ENCODE measurements at places on chromosomes 5 and 9.

DNA sequence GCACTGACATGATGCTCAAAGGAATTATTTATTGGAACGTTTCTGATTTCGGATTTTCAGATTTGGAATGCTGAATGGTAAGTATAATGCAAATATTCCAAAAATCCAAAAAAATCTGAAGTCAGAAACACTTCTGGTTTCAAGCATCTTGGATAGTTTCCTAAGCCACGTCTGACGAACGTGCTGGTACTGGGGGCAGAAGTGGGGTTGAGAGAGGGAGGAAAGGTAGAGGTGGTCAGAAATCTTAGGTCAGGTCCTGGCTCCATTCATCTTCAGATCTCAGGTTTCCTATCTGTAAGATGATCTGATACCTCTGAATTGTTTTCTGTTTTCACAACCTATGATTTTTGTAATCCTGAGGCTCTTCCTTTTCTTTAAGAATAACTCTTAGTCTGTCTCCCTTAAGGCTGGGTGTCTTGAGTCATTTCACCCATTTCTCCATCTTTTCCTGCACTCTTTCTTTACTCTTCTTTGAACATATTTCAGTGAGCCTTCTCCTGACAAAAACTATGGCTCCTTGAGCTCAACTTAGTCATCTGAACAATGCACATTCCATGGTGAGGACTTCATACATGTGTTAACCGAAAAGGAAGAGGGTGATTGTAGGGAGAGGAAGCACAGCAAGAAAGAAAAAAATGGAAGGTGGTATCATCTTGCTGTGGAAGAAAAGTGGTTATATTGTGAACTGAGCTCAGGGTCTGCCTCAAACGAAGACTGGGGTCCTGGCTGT lies 3.3 kb downstream of the SGCD start:
- no peak for DNase-seq

DNA sequence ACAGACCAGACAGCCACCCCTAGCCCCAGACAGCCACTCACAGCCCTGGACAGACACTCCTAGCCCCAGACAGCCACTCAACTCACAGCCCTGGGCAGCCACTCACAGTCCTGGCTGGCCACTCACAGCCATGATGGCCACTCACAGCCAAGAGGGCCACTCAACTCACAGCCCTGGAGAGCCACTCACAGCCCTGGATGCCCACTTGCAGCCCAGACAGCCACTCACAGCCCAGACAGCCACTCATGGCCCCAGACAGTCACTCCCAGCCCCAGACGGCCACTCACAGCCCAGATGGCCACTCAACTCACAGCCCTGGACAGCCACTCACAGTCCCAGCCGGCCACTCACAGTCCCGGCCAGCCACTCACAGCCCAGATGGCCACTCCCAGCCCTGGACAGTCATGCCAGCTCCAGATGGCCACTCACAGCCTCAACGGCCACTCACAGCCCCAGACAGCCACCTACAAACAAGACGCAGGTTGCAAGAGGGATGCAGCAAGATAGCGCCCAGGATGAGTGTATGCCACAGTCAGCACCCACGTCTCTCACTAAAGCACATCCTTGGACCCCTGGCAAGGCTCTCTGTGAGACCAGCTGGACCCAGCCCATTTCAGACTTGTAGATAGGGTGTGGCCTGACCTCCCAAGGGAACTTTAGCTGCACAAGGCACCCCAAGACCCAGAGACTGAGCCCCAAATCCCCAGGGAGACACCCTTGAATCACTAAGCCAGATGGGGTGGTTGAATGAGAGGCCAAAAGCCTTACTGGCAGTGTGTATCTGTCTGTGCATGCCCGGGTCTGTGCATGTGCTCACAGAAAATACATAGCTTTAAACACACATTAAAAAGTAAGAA lies 22.4 kb downstream of the ZDHHC11B start:
- no peak for DNase-seq

DNA sequence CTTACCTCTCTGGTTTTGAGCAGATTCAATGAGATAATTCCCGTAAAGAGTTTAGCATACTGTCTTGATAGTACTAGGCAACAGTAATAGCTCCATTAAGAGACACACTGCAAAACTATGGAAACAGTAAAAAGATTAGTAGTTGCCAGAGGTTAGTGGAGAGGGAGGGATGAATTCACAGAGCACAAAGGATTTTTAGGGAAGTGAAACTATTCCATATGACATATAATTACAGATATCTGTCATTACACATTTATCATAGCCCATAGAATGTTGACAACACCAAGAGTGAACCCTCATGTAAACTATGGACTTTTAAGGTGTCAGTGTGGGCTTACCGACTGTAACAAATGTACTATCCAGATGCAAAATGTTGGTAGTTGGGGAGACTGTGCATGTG lies 176.4 kb upstream of the PLCXD3 start:
- DNase-seq: no peak

DNA sequence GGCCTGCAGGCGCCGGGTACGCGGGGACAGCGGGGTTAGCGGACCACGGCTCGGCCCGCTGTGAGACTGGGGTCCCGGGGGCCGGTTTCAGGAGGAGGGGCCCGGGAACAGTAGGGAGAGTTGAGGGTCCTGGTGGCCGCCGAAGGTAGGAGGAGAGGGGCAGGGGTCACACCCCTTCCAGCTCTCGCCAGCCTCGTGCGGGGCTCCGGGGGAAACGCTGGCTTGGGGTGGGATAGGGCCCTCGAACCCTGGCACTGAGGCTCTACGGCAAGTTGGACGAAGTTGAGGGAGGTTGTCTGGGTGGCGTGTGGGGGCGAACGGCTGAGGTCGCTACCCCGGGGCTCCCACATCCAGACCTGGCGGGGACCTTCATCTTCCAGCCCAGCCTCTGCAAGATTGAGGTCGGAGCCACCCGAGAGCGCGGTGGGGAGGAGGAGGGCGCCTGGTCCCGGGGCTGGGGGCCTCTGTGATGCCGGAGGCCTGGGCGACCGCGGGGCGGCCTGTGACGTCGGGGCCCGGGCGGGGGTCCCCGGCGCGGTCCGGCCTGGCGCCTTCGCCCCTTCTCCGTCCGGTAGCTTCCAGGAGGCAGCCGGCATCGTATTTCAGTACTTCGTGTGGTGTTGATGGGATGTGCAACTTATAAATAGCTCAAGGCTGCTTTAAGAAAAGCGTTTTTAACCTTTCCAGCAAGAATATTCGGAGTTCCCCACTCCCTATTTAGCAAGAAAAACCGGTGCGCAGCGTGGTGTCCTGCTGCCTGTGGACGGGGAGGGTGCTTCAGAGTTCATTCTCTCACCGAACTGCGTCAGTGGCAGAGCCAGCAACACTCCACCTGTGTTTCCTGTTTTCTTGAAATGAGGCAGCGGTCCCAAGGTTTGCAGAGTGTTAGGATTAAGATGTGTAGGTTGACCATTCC lies 902 bp downstream of the HABP4 start:
- DNase-seq: peak; percentile 57

DNA sequence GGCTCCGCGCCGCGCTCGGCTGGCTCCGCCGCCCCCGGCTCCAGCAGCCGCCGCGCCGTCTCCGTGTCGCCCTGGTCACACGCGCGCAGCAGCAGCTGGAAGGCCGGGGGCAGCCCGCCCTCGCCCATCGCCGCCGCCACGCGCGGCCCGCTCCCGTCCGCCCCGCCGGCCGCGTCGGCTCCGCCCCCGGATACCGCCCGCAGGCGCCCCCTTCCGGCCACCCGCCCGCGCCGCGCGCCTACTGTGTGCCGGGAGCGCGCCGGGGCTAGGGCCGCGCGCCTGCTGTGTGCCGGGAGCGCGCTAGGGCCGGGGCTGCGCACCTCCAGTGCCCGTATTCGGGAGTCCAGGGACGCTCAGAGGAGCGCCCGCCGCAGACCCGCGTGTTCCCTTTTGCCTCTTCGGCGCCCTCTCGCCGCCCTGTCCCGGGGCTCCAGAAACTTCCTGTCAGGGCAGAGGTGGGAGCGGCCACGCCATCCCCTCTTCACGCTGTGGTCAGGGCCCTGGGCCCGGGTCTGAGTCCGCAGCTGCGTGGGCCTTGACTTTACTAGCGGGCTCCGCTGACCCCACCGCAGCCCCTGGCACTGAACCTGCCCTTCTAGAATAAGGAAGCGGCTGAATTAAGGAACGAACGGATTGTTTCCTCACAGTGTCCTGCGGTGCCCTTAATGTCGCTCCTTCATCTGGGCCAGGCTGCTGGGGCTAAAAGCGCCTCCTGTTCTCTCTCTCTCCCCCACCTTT lies at the start of gene ANKS6:
Gene ANKS6, minus strand, starts transcription at position 192 of the 738 bp plus-strand sequence. Its CDS starts 64 bp downstream, at position 128.
- DNase-seq: peak; percentile 68

DNA sequence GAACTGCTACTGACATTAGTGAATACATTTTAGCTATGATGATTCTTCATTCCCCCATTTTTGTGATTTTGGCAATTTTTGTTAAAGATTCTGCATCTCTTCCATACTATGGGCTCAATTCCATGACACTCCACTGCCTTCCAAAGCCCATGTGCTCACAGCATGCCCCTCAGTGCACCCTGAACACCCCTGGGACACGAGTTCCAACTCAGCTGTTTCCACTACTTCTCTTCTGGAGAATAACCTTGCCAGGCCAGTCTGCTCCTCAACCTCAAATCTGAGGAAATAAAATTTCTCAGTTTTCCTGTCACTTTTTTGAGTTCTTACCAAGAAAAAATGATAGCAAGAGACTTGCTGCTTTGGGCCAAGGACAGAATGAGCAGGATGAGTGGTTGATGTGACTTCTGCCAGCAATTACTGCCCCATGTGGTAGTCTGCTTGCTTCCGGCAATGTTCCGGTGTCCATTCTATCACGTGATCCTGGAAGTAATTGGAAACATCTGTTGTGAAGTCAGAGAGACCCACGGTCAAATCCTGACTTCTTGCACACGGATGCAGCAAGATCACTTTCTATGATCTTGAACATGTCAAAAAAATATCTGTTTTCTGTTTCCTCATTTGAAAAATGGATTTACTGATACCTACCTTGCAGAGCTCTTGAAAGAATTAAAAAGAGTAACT lies 58.3 kb downstream of the EGFLAM start:
- peak; percentile 7 for DNase-seq

Measured in mesenchymal stem cell (in vitro differentiated cells and primary cell).